ENCODE measurements at places on chromosomes 5 and 9.

GRCh38 chr9:68429631-68430030, 73.2 kb downstream of the PGM5 start:
- no peak for DNase-seq

DNA sequence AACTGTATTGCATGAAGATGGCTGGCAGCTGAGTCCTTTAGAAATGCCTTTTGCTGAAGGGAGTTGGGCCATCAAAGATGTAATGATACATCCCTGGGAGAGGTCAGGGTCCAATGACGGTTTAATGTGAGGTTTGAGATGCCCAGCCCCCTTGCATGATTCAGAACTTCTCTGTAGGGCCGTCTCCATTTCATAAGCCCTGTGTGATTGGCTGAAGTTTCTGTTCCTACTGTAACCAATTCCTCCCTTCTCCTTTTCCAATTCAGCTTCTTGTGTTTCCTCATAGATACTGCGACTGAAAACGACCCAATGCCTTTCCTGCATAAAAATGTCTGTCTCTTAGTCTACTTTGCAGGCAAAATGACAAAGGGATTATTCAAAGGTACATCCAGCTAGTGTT, 47.9 kb upstream of the ST8SIA4 start:
- DNase-seq: no peak

DNA sequence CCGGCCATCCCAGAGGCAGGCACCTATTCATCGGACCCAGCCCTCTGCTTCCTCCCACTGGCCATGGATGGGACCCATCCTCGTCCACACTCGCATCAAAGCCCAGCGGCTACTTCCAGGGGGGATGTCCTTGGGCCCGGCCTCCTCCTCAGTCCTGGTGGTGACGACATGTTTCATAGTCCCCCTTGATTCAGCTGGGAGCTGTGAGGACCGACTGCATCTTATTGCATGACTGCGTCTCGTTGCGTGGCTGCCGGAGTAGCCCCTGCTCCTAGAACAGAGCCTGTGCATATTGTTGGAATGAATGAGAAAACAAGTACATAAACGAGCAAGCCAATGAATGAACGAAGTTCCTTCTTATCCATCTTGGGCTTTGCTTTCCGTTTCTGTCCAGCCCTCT, 12.8 kb downstream of the NCS1 start:
- DNase-seq: no peak

DNA sequence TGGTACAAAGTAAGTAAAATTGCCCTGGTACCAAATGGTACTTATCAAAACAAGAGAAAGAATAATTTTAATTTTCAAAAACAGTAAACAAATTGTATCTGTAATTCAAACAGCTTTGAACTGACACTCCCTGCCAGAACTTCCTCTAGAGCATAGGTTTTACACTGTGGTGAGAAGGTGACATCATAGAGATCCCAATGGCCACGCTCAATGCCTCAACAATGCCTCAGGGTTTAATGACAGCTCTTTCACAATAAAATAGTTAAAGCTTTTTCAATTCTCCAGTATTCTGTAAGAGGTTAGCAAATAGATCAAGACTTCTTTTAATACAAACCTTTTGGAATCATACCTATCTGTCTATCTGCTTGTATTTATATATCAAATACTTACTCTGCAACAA, 437.1 kb downstream of the PRR16 start:
- DNase-seq: no peak

- no peak for DNase-seq
Observed at GRCh38 chr9:120860083-120860482, 16.9 kb downstream of the PHF19 start.

GRCh38 chr5:102418531-102418930, 80.3 kb downstream of the SLCO6A1 start:
- no peak for DNase-seq

GRCh38 chr5:96439477-96440184, 6.6 kb upstream of the PCSK1 start:
- no peak for DNase-seq

DNA sequence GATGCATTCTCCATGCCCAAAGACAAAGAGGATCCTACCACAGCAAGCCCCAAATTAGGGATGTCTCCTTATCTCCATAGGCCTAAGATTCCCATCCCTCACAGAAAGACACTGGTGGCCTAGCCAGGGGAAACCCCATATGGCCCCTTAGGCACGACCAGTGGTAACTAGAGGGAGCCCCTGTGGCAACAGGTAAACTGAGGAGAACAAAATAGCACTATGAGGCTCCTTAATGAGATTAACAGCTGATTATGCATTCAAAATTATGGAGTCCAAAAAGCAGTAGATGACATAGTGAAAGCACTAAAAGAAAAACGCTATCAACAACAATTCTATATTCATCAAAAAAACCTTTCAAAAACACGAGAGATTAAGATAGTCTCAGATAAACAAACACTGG, 234.0 kb downstream of the DIRAS2 start:
- DNase-seq: no peak

DNA sequence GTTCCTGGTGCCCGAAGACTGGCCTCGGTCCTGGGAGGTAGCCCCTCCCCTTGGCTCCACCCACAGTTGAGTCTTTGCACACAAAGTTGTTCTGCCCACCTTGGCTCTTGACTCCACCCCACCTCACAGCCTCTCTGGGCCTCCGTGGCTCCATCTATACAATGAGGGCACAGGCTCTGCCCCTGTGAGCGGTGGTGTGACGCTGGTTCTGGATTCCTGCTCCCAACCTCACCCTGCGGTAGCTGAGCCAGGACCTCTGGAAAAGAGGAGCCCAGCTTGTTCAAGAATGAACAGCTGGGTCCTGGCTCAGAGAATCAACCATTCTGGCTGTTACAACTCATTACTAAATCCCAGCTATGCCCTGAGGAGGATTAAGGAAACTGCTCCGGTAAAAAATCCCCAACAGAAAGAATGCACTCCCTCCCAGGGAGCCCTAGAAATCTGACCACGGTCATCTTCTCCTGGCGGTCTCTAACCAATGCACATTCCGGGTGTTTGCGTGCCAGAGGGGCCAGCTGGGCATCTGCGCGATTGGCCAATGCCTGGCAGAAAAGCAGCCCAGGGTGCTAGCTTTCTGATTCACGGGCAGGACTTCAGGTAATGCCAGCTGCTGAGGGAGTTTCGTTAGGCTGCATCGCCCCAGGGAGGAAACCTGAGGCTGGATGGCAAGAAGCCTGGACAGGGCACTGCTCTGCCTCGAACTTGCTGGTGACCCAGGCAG, 9.9 kb upstream of the GRHPR start:
- DNase-seq: peak; percentile 59

DNA sequence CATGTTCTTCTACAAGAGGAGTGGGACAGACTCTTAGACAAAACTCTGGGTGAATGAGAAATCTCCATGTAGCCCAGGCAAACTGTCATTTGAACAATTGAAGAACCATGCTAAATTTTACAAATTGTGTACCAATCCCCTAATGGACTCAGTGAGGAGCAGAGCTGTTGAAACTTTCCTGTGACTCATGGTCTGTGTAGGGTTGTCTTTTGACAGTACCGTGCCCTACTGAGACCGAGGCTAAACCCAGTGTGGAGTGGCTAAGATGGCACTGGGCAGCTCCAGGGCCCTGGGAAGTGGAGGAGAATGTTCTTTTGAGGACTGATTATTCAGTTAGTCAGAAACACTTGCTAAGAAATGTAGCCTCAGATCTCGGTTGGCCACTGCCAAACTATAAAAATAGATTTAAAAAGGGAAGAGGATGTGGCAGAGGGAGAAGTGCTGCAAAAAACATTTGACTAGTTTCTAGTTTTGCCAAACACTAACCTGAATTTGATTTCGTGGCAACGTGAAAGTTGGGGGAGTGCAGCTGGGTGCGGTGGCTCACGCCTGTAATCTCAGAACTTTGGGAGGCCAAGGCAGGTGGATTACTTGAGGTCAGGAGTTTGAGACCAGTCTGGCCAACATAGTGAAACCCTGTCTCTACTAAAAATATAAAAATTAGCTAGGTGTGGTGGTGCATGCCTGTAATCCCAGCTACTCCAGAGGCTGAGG, 24.7 kb downstream of the POU4F3 start:
- DNase-seq: no peak

DNA sequence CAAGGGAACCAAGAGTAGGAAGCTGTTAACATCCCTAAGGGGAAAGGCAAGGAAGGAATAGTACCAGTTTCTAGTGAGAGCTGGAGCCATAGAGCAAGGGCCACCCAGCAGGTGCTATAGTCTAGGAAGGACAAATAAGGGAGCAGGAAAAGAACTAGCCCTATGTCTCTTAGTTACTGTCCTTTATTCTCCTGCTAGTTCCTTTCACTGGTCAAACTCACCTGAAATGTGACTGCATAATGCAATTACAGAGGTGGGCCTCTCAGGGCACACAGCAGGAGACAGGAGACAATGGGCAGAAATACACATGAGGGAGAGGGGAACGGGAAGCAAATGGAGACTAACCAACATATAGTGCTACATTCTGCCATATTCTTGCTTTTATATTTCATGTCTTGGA, 26.7 kb upstream of the FRMPD1 start:
- DNase-seq: no peak

GRCh38 chr5:19584131-19584530, 403.9 kb downstream of the CDH18 start:
- DNase-seq: no peak

DNA sequence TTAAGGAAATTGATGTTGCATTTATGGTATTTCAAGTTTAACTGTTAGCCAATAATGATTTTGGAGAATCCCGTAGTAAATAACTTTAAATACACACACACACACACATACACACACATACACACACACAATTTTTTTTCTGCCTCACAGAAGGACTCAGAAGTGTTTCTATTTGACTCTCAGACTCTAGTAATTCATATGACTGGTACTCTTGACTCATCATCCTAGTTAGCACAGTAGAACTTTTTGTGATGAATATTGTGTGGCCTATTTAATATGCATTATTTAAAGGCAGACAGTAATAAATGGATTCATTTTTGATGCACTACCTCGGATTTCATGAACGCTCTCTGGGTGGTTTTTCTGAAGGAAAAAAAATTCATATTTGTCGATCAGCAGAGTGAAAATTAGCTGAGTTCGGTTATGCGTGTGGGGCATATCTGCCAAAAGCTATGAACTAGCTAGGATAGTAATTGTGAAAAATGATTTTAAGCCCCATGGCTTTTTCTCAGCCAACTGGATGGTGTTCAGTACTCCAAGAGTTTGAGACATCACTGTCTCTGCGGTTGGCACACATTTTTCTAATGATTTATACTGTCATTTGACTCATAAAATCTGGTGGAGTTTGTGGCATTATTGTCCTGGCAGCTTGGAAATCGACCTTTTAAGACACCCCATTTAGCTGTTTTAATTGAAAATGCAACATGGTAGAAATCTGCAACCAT, 102.2 kb downstream of the PCSK5 start:
- no peak for DNase-seq

DNA sequence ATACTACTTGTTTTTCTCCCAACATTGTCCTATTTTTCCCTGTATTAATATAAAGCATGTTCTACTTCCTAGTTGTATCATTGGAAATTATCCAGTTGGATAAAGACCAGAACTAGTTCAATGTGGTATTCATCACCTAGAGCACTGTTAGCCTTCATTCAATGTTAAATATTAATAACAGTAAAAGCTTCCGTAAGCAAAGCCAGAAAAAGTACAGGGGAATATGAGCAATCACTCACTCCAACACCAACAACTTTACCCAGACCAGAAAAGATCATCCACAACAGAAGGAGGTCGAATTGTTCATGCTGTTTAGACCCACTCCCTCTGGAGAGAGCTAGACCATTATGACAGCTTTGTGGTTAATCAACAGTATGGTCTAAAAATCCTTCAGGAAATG, 728.4 kb downstream of the MAT2B start:
- no peak for DNase-seq

DNA sequence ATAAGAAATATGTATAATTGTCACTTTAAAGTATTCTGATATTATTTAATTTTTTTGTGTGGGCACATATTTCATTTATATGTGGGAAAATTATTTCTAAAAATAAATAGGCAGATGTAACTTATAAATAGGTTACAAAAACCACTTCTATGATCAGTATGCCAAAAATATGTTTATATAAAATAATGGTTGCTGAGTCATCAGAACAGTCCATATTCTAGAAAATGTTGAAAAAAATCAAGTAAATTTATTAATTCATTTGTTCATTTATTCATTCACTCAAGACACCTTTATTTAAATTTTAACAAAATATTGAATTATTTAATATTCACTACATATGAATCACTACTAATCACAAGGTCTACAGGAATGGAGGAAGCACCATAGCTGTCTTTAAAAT, 1387.3 kb upstream of the C9orf72 start:
- no peak for DNase-seq

GRCh38 chr9:23743036-23743435, 83.0 kb downstream of the ELAVL2 start:
- DNase-seq: no peak

GRCh38 chr9:87725900-87726709, at the start of gene CTSL:
Gene CTSL (plus strand): TSS chr9:87726119. CDS start chr9:87727604, 1,485 bp downstream.
- DNase-seq: peak; percentile 82

GRCh38 chr5:15936505-15937245, 242.9 kb downstream of the MARCHF11 start:
- DNase-seq: no peak

DNA sequence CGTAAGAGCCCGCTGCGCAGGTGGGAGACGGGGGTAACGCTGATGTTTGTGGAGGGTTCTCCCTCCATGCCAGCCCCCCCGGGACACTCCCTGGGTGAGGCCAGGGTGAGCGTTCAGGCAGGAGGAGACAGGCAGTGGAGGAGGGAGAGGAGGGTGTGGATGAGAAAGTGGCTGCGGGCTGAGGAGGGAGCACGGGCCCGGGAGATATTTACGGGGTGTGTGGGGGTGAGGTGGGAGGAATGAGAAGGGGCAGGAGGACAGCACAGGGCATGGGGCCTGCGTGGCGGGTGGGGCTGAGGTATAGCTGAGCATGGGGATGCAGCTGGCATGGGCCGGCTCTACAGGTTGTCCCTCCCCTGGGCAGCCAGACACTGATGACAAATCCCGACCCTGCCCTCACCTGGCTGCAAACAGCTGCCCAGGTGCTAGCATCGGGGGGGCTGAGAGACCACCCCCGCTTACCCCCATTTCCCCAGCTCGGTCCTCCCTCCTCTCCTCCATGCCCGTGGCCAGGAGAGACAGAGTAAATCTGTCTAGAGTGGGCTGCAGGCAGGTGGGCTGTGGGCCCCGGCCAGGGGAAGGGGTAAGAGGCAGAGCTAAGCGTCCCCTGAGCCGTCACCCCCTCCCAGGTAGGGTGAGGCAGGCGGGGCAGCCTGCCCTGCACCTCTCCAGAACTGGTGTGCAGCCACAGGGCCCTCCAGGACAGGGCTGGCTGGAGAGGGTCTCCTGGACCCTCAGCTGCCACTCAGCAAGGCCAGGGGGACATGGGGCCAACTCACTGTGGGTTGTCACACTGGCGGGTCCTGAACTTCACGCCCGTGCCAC, 79.2 kb downstream of the ZNF354C start:
- no peak for DNase-seq

GRCh38 chr9:124008694-124009530, 2.7 kb upstream of the LHX2 start:
- no peak for DNase-seq

DNA sequence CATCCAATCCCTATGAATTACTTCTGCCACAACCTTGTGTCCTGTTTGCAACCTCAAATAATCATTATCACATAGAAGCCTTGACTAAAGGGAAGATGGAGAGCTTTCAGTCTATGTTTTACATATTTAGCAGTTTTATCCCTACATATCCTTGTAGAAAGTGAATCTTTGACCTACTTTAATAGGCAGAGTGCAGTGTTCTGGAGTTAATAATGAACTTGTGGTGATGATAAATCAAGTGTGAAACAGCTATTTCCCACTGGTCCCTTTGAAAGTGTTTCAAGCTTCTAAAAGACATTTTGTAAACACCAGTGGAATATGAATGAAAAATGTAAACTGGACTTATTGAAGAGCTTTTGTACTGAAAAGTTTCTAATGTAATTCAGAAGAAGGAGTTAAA, 406.7 kb downstream of the GABRG2 start:
- DNase-seq: no peak

GRCh38 chr5:81171769-81172168, 61.4 kb upstream of the CKMT2 start:
- DNase-seq: no peak
